ENCODE measurements at places on chromosomes 6 and 20.

DNA sequence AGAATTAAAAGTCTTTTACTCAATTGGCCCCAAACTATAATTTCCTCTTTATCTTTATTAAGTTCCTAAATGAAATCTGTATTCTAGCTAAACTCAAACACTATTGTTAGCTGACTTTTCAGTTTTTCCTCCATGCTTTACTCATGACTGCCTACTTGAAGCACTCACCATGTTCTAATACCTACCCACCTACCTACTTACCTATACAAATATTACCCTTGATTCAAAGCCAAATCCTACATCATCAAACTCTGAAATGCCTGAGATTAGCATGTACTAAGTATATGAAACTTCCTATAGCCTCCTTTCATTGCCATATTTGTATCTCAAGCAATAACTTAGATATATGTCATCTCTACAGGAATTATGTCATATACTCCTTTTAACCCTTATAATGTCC is 259.7 kb downstream of the HDGFL1 start:
- no peak for DNase-seq

DNA sequence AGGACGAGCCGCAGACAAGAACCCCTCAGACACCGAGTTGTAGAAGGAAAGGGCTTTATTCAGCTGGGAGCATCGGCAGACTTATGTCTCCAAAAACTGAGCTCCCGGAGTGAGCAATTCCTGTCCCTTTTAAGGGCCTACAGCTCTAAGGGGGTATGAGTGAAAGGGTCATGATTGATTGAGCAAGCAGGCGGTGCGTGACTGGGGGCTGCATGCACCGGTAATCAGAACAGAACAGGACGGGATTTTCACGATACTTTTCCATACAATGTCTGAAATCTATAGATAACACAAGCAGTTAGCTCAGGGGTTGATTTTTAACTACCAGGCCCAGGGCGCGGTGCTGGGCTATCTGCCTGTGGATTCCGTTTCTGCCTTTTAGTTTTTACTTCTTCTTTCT is 226.4 kb upstream of the PLCB4 start:
- no peak for DNase-seq

DNA sequence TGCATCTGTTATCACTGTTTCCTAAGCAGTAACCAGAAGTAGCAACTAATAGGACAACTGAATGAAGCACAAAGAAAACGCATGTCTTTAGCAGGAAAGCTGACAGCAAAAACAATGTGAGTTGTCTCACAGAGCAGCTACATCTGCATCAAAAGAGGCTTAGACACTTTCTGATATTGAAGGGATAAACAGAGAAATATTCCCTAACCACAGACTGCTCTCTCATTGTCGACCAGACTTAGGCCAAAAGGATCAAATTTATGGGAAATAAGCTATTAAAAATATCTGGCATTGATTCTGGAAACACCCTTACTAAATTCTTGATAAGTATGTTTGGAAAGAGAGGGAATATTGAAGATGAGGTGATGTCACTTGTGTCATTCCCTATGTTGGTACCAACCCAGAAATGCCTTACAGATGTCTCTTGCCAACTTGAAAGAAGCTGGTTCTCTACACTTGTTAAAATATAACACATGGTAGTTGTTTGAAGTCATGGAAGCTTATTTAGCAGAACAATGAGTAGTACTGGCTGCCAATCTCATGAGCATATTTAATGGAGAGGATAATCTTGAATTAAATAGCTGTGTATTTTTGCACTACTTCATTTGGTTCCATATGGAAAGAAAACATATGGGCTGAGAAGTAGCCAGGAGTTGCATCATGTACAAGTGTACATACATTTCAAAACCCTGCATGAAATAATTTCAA is 929.3 kb upstream of the MAN1A1 start:
- no peak for DNase-seq

- no peak for DNase-seq
Observed at GRCh38 chr6:32224696-32225095, 829 bp upstream of the NOTCH4 start.

- DNase-seq: no peak
Observed at GRCh38 chr6:139657119-139657518, 282.7 kb upstream of the CITED2 start.

DNA sequence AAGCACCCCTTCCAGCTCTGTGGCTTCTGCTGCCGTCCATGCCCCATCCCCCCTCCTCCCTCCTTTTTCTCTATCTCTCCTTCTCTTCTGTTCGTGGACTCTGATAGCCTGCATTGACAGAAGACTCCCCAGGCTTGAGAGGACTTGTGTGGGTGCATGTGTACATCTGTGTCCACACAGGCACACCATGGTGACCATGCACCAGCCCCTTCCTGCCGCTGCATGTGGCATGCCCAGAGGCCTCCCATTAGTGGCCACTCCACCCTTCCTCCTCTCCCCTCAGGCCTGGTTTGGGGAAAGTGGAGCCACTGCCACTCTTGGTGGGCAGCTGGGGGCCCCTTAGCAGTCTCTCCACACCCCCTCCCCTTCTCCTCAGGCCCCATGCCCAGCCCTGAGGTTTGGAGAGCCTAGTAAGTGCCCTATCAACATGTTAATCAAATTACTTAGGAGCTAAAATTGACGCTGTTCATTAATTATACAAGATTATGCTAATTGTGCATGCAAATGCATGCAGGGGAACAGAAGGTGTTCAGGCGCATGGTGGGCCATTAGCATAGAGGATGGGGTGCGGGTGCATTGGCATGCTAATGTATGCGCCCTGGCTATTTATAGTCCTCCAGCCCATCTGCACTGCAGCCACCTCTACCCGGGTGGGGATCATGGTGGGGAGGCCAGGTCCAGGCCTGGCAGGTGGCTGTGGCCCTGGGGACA is 45.9 kb downstream of the EBF4 start:
- no peak for DNase-seq

DNA sequence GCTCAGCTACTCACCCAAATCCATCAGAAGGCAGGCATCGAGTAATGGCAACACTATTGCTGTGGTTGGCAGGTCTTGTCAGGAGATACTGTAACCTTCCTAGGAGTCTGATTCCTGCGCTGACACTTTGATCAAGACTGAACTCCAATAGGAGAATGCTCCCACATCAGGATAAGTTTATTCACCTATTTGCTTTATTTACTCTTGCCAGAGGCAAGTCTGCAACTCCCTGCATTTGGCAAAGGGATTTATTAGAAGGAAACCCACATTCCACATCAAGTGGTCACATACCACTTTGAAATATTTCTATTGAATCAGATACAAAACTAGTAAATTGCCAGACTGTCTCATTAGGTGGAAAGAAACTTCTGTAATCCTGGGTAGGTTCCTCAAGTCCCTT is 43.5 kb downstream of the ZFAND3 start:
- no peak for DNase-seq

- no peak for DNase-seq
Observed at GRCh38 chr20:24165301-24166122, 176.9 kb upstream of the GGTLC1 start.

DNA sequence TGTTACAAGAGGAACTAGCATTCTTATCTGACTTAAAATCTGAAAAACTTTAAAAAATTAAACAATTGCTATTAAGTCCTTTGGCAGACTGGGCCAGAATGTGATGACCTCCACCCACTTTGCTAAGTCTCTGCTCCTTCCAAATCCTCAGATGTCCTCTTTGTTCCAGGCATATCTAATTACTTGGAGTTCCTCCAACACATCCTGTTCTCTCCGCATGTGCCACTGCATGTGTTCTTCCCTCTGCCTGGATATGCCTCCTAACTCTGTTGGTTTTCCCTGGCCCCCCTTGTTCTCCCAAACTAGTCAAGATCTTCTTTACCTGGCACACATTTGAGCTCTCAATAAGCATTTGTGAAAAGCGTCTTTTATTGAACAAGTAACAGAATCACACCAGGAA is 23.1 kb downstream of the ELOVL2 start:
- no peak for DNase-seq

DNA sequence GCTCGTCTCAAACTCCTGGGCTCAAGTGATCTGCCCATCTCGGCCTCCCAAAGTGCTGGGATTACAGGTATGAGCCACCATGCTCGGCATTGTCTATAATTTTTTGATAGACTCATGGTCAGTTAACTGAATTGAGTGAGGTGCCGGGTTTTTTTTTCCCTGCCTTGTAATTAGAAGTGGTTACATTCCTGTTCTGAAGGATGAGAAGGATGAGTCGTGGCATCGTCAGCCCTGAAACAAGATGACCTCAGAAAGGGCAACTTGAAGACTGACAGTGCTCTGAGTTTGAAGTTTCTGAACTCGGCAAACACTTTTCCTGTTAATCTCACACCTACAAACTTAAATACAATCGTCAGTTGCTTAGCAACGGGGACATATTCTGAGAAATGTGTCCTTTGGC is 158.7 kb upstream of the PDE10A start:
- DNase-seq: no peak

- DNase-seq: no peak
Observed at GRCh38 chr6:49980898-49981297, 11.5 kb upstream of the DEFB113 start.

GRCh38 chr20:62558779-62559178 is 83.0 kb upstream of the GATA5 start:
- no peak for DNase-seq

GRCh38 chr6:130008236-130008873 is 10.0 kb upstream of the L3MBTL3 start:
- no peak for DNase-seq

GRCh38 chr6:118316796-118317384 is 231.2 kb upstream of the PLN start:
- DNase-seq: no peak

GRCh38 chr6:124283486-124283885 is 479.8 kb downstream of the NKAIN2 start:
- no peak for DNase-seq

DNA sequence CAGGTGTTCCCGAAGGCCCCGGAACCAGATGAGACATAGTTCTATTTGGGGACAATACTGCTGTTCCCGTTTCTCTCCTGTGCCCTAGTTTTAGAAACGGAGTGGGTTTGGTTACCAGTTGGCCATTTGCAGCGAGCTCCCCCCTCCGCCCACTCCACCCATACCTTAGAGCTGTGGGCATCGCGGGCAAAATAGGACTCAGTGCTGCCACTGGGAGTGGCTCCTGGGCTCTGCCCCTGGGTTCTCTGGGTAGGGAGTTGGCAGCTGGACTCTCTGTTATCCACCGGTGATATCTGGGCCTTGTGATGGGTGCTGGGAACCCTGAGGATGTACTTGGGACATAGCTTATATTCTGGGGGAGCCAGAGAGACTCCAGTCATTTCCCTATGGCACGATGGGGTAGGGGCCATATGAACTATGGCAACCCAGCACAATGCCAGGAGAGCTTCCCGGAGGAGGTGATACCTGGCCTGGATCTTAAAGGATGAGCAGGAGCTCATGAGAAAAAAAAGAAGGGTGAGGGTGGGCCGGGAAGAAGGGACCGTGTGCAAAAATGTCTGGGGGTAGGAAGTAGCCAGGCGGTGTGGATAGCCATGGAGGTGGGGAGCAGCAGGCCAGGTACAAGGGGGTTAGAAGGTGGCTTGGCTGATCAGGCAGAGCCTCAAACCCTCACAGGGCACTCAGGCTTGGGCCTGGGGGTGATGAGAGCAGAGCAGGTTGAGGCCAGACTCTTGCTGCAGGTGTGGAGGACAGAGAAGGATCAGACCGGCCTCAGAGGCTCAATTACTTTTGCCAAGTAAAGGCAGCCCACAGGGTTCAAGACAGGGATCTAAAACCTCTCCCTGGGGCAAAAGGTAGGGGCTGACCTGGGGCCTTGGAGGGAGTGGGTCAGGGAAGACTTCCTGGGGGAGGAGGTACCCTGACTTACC is 9.6 kb downstream of the SRC start:
- no peak for DNase-seq

DNA sequence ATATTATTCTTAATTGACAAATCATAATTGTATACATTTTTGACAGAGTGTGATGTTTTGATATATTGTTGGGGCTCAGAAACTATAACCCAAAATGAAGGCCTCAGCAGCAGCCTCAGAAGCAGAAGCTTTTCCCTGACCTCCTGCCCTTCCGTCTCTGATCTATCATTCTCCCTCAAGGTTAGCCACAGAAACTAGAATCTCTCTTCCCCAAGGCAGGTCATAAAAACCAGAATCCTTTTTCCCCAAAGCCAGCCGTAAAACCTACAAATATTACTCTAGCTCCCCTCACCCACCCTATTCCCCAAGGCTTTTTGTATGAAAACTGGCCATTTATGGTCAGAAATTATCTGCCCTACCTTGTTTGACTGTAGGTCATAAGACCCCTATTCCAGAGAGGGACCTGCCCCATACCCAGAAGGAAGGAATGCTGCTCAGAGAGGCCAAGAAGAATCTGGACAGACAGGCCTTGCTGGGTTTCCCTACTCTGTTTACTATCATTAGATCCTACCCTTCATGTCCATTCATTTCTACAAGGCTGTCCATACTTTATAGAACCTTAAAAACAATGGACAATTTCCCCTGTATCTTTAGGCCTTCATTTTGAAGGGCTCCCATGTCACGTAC is 14.5 kb downstream of the OR2B2 start:
- no peak for DNase-seq

DNA sequence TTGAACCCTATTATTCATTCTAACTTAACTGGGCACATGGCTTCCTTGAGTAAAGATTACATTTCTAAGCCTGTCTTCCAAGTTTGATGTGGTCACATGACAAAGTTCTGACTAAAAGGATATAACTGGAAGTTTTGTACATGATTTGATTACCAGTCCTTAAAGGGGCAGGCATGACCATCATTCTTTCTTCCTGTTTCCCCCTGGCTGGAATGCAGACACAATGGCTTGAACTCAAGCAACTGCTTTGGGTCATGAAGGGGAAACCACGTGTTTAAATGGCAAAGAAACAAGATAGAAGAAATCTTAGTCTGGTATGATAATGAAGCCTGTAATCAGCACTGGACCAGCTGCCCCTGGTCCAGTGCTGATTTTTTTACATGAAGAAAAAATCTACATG is 15.6 kb upstream of the SHLD1 start:
- DNase-seq: no peak

- no peak for DNase-seq
Observed at GRCh38 chr20:112396-112795, 24.9 kb downstream of the DEFB125 start.

DNA sequence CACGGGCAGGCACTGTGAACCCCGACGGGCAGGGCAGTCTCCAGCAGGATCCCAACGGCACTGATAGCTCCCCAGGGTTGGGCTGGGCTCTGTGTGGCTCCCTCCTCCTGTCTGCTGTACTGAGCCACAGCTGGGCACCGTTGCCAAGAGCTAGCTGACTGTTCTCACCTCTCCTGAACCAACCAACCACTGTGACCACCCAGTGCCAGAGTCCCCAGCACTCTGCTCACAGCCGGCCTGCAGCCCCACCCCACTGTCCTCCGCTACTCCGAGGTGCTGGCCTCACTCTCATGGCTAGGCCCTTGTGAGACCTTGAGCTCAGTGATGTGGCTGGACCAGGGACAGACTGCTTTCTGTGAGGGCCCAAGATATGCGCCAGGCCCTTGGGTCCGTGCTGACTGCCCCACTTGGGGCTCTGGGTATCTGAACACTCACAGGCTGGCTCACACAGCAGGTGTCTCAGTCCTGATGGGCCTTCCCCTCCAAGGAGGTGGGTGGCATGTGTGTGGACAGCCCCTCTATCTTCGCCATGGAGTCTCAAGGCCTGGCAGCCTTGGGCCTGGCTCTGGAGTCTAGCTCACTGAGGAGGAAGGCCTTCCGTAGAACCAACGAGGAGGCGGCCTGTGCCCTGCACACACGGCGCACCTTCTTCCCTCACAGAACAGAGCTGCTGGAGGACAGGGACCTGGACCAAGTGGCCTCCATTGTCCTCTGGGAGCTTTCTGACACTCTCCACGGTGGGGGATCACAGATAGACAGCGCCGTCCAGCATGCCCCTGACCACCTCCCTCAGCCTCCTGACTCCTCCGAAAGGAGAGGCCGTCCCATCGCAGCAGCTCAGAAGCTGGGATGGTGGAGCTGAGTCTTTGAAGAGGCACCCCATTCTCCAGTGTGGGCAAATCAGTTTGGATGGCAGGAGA is 53.5 kb downstream of the TCP11 start:
- no peak for DNase-seq

All from stimulated activated CD8-positive, alpha-beta memory T cell treated with anti-CD3 and anti-CD28 coated beads, Interleukin-12 subunit alpha, Interleukin-12 subunit beta, amount 100 ng/mL, for 4 hours (primary cell).